Epithelial cell of umbilical artery (primary cell): ENCODE measurements at places on chromosomes 11 and 22. TPM values are rescaled to one million over a fixed set of nuclear protein-coding genes. Genes with fewer than 3 reads are reported as not detected.

Gene EHF
- 0.15 TPM in 1 of 2 replicates, not detected in the other for total RNA-seq

Gene CDHR5
- total RNA-seq, result not detected in 2 replicates

Gene CD248
- total RNA-seq, result 0.65 and 1.2 TPM in 2 replicates

Gene KCNK7
- not detected in 2 replicates for total RNA-seq

Gene YPEL4
- under 0.01 TPM in 1 of 2 replicates, not detected in the other for total RNA-seq

Gene SHANK3
- 11.4 and 11.7 TPM in 2 replicates for total RNA-seq

Gene OR8D4
- under 0.01 TPM in 1 of 2 replicates, not detected in the other for total RNA-seq

Gene OR4C3
- total RNA-seq, result not detected in 2 replicates

Gene ABTB2
- 0.15 and 0.97 TPM in 2 replicates for total RNA-seq

Gene UEVLD
- total RNA-seq, result 24.8 and 29.2 TPM in 2 replicates

Gene RTCB
- 192 and 193 TPM in 2 replicates for total RNA-seq

Gene EIF4G2
- total RNA-seq, result 650 and 675 TPM in 2 replicates

Gene CLTCL1
- total RNA-seq, result 3.2 TPM in 2 replicates

Gene RFPL2
- total RNA-seq, result 0.32 TPM in 1 of 2 replicates, not detected in the other

Gene CST6
- total RNA-seq, result not detected in 2 replicates

Gene DERL3
- 0.32 and 0.46 TPM in 2 replicates for total RNA-seq

Gene SNRPD3
- 189 and 225 TPM in 2 replicates for total RNA-seq

Gene SPDYC
- total RNA-seq, result not detected in 2 replicates

Gene SMIM38
- total RNA-seq, result not detected in 2 replicates

Gene TRIM29
- total RNA-seq, result not detected in 2 replicates

Gene SCGB1A1
- not detected in 2 replicates for total RNA-seq

Gene GPR83
- total RNA-seq, result not detected in 2 replicates

Gene PIK3IP1
- 7.4 and 8.1 TPM in 2 replicates for total RNA-seq

Gene MS4A15
- not detected in 2 replicates for total RNA-seq

Gene APOL6
- total RNA-seq, result 1.3 and 11.4 TPM in 2 replicates

Gene CTR9
- 24.4 and 30.2 TPM in 2 replicates for total RNA-seq

Gene BCO2
- 0.61 and 0.65 TPM in 2 replicates for total RNA-seq

Gene RASL10A
- total RNA-seq, result 0.61 and 2.9 TPM in 2 replicates

Gene ANO1
- total RNA-seq, result 0.15 TPM in 1 of 2 replicates, not detected in the other

Gene FAM181B
- total RNA-seq, result under 0.01 and 0.15 TPM in 2 replicates

Gene FIBP
- total RNA-seq, result 133 and 257 TPM in 2 replicates

Gene PSMC3
- total RNA-seq, result 229 and 249 TPM in 2 replicates

Gene TSPAN18
- 2.9 and 5.9 TPM in 2 replicates for total RNA-seq

Gene OR4A47
- not detected in 2 replicates for total RNA-seq

Gene LMO2
- total RNA-seq, result 27.0 and 42.7 TPM in 2 replicates

Gene SLC25A17
- 18.8 and 21.1 TPM in 2 replicates for total RNA-seq

Gene CDC42BPG
- 0.15 and 0.32 TPM in 2 replicates for total RNA-seq

Gene VPREB1
- total RNA-seq, result not detected in 2 replicates

Gene CASTOR1
- 4.5 and 9.1 TPM in 2 replicates for total RNA-seq

Gene TRIM6
- 0.97 and 2.4 TPM in 2 replicates for total RNA-seq

Gene FGF19
- not detected in 2 replicates for total RNA-seq

Gene APLNR
- total RNA-seq, result not detected in 2 replicates

Gene OR10D3
- not detected in 2 replicates for total RNA-seq

Gene CSRP3
- not detected in 2 replicates for total RNA-seq

Gene CDON
- 1.9 and 2.6 TPM in 2 replicates for total RNA-seq
